ENCODE measurements at places on chromosomes 5 and 9. TPM values are rescaled to one million over a fixed set of nuclear protein-coding genes. Genes with fewer than 3 reads are reported as not detected.

Gene SLC6A19
- total RNA-seq, result not detected

Gene NKD2
- not detected for total RNA-seq

Gene TMEM232
- total RNA-seq, result 1.7 TPM

Gene PCDHGC5
- 10.2 TPM for total RNA-seq

Gene CAMK4
- 10.3 TPM for total RNA-seq

Gene S100Z
- total RNA-seq, result not detected

Gene CATSPER3
- total RNA-seq, result not detected

Gene ADAMTSL2
- 4.8 TPM for total RNA-seq

Gene FOXD4L3
- total RNA-seq, result not detected

Gene IFNA13
- total RNA-seq, result not detected

Gene IRX2
- total RNA-seq, result not detected

Gene PAX5
- total RNA-seq, result not detected

Gene SOWAHA
- total RNA-seq, result not detected

Gene PAIP1
- total RNA-seq, result 86.4 TPM

Gene ROPN1L
- 0.14 TPM for total RNA-seq

Gene CDC37L1
- total RNA-seq, result 21.9 TPM

Gene PITX1
- 29.7 TPM for total RNA-seq

Gene CWC27
- 11.9 TPM for total RNA-seq

Gene SLC25A48
- not detected for total RNA-seq

Gene AKNA
- total RNA-seq, result 6.3 TPM

Gene TMEM171
- total RNA-seq, result 1.8 TPM

Gene GARIN3
- total RNA-seq, result not detected

Gene FOXD4
- under 0.01 TPM for total RNA-seq

Gene PLAC8L1
- total RNA-seq, result 0.59 TPM

Gene PCDHGA1
- 0.69 TPM for total RNA-seq

Gene WNT8A
- total RNA-seq, result not detected

Gene OR13C4
- not detected for total RNA-seq

Gene GFI1B
- not detected for total RNA-seq

Gene GDNF
- 1.2 TPM for total RNA-seq

Gene SMIM23
- not detected for total RNA-seq

Gene NLN
- 62.8 TPM for total RNA-seq

Gene DMRT3
- total RNA-seq, result not detected

Gene CNTLN
- 8.9 TPM for total RNA-seq

Gene POLR3G
- 16.3 TPM for total RNA-seq

Gene TAF11L4
- not detected for total RNA-seq

Gene ST6GALNAC6
- total RNA-seq, result 25.0 TPM

Gene ADRA1B
- total RNA-seq, result under 0.01 TPM

Gene RAD17
- total RNA-seq, result 19.7 TPM

Gene CXCL14
- 0.97 TPM for total RNA-seq
